GF-D8 (cell line): ENCODE measurements at places on chromosomes 16 and 17.

DNA sequence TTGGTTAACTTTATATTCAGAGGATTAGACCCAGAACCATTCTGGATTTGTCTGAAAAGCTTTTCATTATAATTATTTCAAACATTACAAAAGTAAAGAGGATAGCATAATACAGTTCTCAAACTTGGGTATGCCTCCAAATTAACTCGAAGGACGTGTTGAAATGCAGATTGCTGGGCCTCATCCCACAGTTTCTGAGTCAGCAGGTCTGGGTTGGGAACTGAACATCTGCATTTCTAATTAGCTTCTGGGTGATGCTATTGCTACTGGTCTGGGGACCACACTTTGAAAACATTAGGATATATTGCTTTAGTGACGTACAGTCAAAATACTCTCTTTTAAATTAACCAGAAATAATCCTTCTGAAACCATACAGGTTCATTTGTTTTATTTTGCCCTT is 10.0 kb downstream of the TPPP3 start:
- no peak for DNase-seq

DNA sequence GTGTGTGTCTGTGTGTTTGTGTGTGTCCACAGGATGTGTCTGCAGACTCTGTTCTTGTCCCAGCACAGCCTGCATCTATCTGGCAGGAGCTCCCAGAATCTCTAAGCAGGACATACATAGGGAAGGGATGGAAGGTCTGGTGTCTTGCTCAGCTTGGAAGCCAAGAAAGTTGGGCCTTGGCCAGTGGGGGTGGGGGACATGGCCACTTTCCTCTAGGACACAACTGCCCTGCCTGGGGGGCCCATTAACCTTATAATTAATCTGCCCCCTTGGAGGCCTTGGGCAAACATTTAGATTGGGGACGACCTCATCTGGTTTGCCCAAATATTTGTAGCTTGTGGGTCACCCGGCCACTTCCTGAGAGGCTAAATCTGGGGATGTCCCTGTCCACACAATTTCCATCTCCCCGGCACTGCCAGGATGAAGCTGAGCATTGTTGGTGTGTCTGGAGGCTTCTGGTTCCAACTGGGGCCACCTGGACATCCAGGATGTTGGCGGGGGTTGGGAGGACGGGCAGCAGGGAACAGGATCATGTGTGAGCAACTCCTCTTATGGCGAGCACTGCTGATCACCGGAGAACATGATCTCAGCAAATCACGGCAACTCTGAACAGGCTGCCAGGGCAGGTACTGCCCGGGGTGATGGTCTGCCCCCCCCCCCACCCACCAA is 17.2 kb upstream of the FOXF1 start:
- no peak for DNase-seq

DNA sequence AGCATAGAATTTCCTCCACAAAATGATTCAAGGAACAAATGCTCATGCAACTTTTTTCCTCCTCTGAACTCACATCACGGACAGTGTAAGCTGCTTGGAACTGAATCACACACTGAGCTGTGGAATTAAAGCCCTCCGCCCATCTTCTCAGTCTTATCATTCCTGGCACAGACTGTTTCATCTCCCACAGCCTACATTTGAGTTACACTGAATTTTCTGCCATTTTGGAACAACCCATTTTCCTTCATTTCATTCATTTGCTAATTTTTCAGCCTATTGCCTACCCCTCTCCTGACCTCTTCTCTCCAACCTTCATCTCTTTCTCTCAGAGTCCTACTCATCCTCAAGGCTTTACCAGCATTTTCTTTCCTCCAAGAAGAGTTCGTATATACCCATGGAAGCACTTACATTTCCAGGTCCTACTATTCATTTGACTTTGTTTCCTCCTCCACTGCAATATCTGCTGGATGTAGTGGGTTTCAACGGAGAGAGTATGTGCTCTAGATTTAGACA is 39.1 kb upstream of the TOM1L1 start:
- no peak for DNase-seq

DNA sequence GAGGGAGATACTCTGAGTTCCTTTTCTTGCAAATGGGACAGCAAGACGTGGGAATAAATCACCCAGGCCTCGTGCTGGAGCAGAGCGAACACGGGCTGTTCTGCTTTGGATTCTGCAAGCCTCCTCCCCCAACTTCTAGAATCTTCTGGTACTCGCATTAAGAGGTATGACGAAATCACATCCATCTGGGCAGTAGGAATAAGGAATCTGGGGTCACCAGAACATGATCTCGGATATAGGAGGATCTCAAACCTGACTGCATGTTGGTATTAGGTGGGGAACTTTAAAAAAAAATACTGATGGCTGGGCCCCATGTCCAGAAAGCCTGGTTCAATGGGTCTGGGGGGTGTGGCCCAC is 49.8 kb upstream of the USP7 start:
- DNase-seq = no peak

DNA sequence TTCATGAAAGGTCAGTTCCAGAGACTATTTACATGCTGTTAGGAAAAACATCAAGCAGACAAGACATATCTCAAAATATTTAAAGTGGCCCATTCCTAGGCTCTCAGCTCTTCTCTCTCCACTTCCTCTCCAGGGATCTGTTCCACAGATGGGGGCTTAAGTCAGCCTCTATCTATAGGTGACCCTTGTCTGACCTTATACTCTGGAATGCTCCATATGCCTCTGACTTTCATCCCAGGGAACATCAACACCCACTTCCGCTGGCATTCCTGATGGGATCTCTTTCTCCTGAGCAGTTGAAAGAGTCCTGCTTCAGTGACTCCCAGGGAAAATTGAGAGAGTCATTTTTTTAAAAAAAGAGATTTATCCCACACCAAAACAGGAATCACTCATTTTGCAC is 11.5 kb upstream of the WIPI1 start:
- DNase-seq = no peak

DNA sequence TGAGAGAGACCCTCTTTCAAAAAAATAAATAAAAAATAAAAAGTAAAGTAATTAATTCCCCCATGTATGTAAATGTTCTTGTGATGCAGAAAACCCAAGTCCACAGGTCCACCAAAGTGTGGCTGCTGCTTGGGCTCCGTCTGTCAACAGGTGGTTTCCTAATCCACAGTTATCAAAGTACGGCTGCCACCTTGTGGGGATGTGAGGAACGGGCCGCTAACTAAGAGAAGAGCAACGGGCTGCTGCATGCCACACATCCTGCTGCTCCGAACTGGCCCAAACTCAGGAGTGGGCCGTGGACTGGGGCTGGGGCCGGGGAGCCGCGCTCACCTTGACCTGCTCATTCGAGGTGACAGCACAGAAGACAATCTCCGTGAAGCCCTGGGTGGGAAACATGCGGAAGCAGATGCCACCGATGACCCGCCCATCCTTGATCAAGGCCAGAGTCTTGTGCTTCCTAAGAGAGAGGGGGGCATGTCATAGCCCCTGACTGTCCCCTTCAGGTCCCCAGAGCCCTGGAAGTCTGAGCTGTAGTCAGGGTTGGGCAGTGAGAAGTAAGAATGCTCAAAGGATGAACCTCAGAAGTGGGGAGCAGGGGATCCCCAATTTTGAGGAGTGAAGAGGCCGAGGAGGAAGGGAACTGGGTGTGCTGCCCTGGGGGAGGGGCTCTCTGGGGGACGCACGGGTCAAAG is 4.3 kb downstream of the KAT2A start:
- no peak for DNase-seq

- no peak for DNase-seq
Measured at GRCh38 chr17:253091-253846, 71.8 kb upstream of the DOC2B start.

DNA sequence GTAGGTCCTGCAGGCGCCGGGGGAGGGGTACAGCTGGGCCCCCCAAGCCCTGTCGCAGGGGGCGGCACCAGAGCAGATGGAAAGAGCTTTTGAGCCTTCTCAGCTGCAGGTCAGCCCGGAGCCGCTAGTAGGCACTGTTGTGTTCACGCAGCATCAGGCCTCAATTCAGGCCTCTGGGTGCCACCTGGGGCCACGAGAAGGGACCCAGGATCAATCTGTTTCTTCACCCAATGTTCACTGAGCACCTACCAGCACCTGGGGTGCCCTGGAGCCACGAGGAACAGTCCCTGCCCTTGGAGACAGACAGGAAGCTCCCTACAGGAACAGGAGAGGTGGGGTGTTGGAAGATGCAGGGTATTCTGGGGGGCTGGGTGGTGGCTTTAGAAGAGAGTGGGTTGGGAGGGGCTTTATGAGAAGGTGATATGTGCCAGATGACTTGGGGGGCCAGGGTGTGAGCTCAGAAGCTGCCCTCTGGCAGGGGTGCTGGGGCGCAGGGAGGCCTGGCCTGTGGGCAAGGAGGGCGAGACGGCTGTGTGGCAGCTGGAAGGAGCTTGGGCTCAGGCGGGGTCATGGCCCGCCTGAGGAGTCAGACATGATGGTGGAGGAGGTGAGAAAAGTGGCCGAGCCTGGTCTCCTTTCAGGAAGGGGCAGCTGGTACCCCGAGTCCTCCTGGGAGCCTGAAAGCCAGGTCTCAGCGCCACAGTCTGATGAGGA is 121.9 kb upstream of the GSE1 start:
- DNase-seq = no peak

GRCh38 chr16:83651871-83652270 is 155.9 kb upstream of the HSBP1 start:
- DNase-seq = no peak
